ENCODE measurements at places on chromosomes 3 and 15.

- no peak for DNase-seq
Measured at GRCh38 chr3:126407412-126408044, 12.8 kb downstream of the CFAP100 start.

GRCh38 chr3:188962253-188963247, 209.2 kb upstream of the TPRG1 start:
- DNase-seq, result no peak

DNA sequence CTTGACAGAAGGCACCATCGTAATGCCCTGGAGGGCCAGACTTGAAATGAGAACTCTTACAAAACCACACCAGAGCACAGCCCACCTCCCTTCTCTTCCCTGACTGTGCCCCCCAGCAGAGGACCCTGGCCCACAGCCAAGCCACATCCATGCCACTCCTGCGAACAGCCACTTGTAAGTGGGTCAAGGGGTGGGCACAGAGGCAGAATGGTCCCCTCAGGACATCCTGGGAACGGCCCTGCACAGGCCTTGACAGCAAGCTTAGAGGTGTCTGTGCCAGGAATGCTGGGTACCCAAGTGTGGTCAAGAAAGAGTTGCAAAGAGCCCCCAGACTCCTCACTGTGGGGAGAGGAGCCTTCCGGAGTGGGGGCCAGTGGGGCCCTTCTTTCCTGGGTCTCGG, 33.3 kb downstream of the HCN4 start:
- DNase-seq, result no peak

DNA sequence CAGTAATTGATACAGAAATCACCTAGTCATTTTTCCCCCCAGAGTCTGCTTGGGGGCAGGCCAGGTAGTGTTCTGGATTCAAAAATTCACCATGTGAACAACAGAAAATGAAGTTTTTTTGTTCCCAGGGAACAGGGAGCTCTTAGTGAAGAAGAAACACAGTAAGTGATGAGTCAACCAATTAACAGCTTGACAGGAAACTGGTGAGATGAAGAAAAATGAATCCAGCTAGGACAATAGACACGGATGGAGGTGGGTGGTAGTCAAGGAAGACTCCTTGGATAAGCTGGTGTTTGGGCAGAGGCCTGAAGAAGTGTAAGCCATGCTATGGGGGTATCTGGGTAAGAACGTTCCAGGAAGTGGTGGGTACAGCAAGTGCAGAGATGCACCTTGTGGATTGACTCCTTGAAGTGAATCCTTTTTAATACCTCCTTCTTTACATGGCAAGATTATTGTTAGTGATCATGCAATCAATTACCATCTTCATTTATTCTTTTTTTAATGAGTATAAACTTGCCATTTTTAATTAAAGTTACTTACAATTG, 339.9 kb upstream of the RGMA start:
- no peak for DNase-seq

GRCh38 chr15:92886815-92887214, 13.3 kb upstream of the CHD2 start:
- no peak for DNase-seq

DNA sequence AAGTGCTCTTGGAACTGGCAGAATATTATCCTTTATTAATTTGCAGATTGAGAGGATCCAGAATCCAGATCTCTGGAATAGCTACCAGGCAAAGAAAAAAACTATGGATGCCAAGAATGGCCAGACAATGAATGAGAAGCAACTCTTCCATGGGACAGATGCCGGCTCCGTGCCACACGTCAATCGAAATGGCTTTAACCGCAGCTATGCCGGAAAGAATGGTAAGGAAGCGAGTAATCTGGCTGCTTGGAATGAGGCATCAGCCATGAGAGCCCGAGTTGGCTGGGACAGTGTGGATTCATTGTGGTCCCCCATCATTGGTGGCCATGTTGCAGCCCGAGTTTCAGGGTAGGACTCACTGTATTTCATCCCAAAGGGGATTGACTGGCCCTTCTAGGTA, 47.1 kb downstream of the PARP14 start:
- no peak for DNase-seq

- no peak for DNase-seq
Measured at GRCh38 chr3:126152901-126153694, 27.3 kb downstream of the ALDH1L1 start.

GRCh38 chr3:58556761-58557221, 19.8 kb upstream of the ACOX2 start:
- no peak for DNase-seq

DNA sequence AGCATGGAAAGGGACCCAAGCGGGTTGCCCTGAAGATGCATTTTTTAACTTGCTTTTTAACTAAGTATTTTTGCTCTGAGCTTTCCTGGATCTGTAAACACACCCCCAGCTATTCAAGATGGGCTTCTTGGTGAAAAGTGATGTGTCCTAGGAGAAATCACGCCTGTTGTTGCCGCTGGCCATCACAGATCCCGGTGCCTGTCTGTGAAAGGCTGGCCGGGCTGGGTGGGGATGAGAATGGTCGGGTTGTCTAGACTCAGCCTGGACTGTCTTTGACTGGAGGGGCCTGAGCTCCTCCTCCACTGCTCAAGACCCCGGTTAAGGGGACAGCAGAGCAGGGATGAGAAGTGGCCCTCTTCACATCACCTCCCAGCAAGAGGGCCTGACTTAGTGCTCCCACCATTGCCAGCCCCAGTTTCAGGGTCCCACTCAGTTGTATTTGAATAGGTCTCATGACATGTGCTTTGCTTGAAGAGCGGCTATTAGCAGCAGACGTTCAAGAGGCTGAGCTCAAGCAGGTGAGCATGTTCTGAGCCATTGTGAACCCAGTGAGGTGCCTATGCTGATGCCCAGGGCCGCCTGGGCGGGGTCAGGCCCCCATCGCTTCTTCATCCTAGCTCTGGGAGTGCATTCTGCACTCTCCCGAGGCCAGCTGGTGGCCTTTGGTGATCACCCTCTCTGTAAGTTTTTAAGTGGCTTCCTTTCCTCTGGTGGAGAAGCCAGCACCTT, 79.9 kb downstream of the IGF1R start:
- no peak for DNase-seq

GRCh38 chr3:31170932-31171670, 276.6 kb upstream of the GADL1 start:
- no peak for DNase-seq

- DNase-seq, result no peak
Measured at GRCh38 chr15:78049691-78050440, 27.6 kb downstream of the TBC1D2B start.

DNA sequence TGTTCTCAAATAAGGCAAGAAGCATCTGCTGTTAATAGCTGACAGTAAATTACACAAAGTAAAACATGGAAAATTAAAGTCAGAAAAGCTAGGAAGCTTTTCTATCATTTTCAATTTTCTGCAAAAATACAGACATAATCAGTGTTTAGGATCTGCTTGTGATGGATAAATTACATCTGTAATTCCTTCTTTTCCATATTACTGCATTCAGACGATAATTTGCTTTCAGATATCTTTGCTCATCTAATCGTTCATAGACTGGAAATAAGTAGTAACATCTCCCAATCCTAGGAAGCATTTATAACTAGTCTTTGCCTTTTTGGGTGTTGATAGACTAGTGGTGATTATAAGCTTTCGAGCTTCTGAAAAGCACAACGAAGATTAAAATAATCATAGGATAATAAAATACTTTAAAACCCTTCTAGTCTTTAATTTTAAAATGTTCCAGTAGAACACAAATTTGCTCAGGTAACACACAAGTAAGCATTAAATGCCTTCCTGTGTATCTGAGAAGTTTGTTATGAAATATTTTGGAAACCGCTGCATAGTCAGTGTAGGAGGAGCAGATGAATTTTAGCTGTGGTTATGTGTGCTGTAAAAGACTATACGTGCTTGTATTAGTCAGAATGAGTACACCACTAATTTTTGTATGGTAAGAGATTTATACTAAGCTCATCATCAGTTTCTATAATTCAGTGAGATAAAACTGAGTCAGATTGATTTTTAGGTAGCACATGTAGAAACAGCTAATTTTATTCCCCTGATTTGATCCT, 41.0 kb downstream of the MBNL1 start:
- no peak for DNase-seq

- DNase-seq, result no peak
Measured at GRCh38 chr3:58072052-58072762, 64.0 kb downstream of the FLNB start.

GRCh38 chr15:22949074-22949547, 31.1 kb downstream of the CYFIP1 start:
- no peak for DNase-seq

- DNase-seq, result no peak
Measured at GRCh38 chr3:48057521-48057920, 41.3 kb upstream of the MAP4 start.

DNA sequence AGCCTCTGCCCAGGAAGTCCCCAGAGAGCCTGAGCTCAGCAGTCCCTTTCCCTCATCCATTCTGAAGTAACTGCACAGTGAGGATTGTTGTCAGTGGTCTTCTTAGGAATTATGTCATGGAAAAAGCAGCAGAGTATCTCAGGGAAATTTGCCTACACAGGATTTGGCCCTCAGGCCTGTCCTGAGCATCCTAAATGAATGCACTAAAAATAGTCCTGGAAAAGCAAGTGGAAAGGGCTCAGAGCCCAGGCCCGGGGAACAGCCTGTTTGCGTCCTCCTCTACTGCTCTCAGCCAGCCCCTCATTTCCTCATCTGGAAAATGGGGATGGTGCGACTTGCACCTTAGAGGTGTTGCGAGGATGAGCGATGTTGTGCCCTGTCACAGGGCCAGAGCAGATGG, 21.6 kb downstream of the LYSMD4 start:
- DNase-seq, result no peak

DNA sequence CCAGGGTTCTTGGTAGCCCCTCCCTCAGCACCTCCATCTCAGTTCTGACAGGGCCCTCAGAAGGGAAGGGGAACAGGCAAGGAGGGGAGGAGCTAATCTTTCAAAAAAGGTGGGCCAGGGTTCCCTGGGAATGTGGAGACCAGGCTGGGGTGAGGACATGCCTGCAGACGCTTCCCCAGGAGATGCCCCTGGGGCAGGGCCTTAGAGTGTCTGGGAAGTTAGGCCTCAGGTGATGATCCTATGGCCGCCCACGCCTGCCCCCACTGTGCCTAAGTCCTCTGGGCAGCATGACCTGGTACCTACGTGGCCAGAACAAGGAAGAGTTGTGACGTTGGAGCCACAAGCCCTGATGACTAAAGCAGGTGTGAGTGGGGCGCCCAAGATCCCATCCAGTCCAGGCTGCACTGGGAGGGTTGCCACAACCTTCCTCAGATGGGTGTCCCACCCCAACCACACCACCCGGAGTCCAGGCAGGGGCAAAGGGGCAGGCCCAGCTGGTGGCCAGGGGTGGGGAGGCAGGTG, 3.9 kb upstream of the SEMA3B start:
- no peak for DNase-seq

Measured in left renal cortex interstitium (tissue), 4 donors.